ENCODE measurements at places on chromosomes 7 and 10.

DNA sequence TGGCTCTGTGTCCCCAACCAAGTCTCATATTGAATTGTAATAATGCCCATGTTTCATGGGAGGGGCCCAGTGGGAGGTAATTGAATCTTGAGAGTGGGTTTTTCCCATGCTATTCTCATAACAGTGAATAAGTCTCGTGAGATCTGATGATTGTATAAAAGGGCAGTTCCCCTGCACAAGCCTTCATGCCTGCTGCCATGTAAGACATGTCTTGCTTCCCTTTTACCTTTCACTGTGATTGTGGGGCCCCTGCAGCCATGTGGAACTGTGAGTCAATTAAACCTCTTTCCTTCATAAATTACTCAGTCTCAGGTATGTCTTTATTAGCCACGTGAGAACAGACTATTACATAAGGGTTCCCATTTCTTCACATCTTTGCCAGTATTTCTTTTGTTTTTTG lies 97.1 kb upstream of the CPXM2 start:
- no peak for DNase-seq

DNA sequence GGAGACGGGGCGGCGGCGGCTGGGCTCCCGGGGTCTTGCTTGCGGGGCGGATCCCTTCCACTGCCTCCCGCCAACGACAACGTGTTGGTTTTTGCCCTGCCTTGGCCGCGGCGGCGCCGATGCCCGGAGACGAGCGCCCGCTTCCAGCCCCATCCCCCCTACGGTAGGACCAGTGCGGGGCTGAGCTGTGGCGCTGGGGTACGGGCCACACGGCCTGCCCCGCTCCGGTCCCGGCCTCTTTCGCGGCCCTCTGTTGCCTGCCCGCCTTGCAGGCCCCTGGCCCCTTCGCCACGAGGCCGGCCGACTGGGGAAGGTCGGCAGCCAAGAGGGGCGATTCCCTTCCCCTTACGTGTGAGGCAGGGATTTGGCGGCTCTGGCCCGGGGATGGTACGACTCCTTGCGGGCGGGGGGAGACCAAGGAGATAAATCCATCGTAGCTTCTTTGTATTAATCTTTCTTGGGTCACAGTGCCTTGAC lies 488 bp downstream of the EIF4H start:
- peak; percentile 41 for DNase-seq

- no peak for DNase-seq
These were observed 128.8 kb downstream of the PPP1R3A start for GRCh38 chr7:113790025-113790424.

- no peak for DNase-seq
These were observed 84.4 kb upstream of the ANLN start for GRCh38 chr7:36305226-36305625.

DNA sequence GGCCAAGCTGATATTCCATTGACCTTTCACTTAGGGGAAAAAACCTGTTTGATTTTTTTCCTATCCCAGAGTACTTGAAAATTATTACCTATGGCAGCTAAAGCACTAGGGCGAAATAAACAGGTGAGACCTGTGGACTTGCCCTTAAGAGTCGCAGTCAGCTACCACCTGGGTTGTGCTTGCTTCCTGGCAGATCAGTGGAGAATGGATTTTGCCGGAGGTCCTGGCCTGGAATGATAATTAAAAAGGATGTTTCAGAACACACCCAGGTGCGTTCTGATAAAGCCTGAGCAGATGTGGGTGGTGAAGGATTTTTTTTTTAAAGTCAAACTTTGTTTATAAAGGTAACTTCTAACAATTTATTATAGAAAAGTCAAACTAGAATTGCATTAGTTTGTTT lies 59.1 kb downstream of the AUTS2 start:
- no peak for DNase-seq

- DNase-seq, result no peak
These were observed 372 bp upstream of the TMEM130 start for GRCh38 chr7:98870121-98870651.

DNA sequence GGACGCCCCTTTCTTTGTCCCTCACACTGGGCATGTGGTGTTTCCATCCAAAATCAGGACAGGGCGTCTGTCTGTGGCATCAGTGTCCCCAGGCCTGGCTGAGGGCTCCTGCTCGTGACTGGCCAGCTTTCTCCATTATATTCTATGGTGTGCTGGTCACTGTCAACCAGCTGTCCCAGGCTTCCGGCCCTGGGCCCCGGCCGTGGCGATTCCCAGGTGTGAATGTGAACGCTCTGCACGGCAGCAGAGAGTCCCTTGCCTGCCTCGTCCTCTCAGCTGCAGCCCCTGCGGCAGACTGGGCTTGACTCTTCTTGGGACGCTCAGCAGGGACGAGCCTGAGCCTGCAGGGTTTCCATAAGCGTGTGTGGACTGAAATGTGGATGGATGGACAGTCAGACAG lies 5.9 kb upstream of the UTF1 start:
- no peak for DNase-seq

DNA sequence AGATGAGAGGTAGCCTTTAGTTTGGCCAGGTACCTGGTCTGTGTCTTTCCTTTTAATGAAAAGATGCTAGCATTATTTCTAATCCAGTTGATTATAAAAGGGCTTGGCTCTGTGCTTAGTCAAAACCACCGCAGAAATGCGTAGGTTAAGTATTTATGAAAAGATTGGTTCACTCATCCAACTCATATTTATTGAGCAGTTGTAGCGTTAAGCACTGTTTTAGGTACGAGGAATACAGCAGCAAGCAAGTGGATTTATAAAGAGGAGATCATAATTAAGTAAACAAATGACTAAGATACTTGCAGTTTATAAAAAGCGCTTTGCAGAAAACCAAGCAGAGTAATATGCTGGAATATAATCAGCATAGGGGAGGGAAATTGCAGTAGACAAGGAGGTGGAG lies 129.8 kb downstream of the PPP1R17 start:
- no peak for DNase-seq

GRCh38 chr7:3986927-3987326 lies 685.9 kb downstream of the SDK1 start:
- DNase-seq, result no peak

DNA sequence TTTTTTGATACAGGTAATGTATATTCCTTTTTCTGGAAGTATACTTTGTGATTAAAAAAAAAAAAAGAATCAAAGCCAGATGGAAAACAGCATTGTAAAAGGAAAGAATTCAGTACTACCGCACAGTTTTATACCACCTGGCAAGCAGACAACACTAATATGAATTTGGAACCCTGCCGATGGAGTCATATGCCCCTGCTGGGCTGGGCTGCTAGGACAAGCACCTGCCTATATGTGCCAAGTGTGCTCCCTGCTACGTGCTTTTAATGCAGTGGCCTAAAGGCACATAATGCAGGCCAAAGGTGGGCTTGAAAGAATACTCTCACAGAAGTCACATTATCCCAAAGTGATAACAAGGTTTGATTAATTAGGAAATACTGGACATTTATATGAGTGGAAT lies 29.8 kb upstream of the WAC start:
- DNase-seq, result no peak

DNA sequence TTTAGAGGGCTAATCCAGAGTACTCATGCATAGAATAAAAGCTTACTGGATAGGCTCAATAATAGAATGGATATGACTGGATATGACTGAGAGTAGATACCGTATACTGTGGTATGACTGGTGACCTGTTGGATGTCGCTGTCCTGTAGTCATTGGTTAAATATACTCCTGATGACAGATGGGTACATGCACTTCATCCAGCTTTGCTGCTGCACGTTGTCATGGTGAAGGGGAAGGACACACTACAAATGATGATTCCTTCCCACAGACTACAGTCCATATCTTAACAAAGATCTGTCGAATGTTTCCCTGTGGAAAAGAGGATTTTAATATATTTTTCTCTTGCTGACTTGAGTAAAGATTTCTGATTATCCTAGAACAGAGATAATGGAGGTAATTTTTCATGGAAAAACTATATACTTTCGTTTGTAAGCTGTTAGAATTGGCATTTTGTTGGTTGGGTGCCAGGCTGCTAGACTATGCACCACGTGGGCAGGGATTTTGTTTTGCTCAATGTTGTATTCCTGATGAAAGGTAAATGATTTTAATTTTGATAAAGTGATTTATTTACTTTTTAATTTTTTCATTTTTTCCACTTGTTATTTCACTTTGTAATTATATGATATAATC lies 97.3 kb downstream of the PPP1R9A start:
- DNase-seq, result no peak

DNA sequence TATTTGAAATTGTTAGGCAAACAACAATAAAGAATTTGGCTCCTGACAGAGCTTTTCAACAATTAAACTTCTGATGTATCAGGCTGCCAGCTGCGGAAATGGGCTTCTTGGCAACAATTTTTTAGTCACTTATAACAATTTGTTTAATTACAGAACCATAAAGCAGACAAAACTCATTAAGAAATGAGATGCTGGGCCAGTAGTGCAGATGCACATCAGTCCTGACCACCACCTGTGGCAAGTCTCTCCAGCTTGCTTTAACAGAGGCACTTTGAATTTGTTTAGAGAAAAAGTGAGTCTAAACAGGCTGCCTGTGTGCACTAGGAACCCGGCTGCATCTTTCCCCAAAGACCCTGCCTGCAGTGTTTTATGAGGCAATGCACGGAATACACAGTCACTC lies 1124.4 kb downstream of the NXPH1 start:
- DNase-seq, result no peak

DNA sequence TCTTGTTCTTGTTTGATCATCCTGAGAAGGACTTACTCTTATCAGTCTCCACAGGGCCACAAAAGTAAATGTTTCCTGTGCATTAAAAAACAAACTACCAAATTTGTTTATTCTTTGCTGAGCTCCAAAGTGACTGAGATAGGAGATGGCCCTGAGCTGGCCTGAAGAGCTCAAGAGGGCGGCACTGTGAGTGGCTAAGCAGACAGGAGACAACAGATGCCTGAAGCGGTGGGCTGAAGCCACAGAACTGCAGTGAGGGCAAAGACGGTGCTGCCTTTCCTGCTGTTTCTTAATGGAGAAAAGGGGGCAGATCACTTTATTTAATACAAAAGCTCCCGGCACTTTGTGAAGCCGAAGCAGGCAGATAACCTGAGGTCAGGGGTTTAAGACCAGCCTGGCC lies 379.6 kb downstream of the ARL4A start:
- DNase-seq, result no peak

GRCh38 chr7:52119537-52119936 lies 802.9 kb upstream of the COBL start:
- no peak for DNase-seq

DNA sequence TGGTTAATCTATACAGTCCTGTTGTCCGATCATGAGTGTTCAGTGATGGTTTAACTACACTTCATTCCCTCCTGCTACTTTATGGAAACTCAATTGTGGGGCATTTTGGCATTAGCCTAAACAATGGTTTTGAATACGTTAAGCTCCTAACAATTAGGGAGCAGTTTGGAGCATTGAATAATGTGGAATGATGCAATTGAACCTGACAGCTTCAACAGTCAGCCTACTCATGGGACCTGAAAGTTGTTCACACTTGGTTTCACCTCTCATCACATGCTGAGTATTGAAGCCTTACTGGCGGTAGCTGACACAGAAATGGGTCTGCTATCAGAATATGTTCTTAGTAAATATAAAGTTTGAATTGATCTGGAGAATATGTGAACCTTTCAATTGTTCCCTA lies 186.1 kb downstream of the MLLT10 start:
- no peak for DNase-seq

All from activated CD4-positive, CD25-positive, alpha-beta regulatory T cell (primary cell).